ENCODE measurements at places on chromosomes 12 and 14. TPM values are rescaled to one million over a fixed set of nuclear protein-coding genes. Genes with fewer than 3 reads are reported as not detected.

Gene ASIC1
- 5.7 TPM for total RNA-seq

- DNase-seq = no peak
Measured at GRCh38 chr12:16612647-16613046, 6.7 kb upstream of the LMO3 start.

- DNase-seq = no peak
Measured at GRCh38 chr14:65286443-65286842, 126.1 kb upstream of the FUT8 start.

Gene ACVRL1
- 77.8 TPM for total RNA-seq

Gene SOCS4
- 26.9 TPM for total RNA-seq

DNA sequence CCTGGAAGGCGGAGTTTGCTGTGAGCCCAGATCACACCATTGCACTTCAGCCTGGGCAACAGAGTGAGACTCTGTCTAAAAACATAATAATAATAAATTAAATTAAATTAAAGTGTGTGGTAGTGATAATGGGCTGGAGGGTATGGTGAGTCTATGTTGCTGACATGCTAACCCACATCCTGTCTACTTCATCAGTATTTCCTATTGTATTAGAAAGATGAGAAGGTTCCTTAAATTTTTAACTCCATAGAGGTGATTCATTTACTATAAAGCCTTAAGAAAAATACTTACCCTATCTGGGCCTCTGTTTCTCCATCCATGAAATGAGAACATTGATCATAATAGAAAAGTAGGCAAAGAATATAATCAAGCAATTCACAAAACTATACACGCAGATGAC lies 280.5 kb downstream of the FBXL14 start:
- DNase-seq = no peak

Gene SLC39A2
- total RNA-seq = not detected

Gene SLC25A47
- total RNA-seq = not detected

Gene ADAM20
- 2.8 TPM for total RNA-seq

GRCh38 chr12:112986291-112986800 lies 8.0 kb downstream of the OAS2 start:
- DNase-seq = no peak

DNA sequence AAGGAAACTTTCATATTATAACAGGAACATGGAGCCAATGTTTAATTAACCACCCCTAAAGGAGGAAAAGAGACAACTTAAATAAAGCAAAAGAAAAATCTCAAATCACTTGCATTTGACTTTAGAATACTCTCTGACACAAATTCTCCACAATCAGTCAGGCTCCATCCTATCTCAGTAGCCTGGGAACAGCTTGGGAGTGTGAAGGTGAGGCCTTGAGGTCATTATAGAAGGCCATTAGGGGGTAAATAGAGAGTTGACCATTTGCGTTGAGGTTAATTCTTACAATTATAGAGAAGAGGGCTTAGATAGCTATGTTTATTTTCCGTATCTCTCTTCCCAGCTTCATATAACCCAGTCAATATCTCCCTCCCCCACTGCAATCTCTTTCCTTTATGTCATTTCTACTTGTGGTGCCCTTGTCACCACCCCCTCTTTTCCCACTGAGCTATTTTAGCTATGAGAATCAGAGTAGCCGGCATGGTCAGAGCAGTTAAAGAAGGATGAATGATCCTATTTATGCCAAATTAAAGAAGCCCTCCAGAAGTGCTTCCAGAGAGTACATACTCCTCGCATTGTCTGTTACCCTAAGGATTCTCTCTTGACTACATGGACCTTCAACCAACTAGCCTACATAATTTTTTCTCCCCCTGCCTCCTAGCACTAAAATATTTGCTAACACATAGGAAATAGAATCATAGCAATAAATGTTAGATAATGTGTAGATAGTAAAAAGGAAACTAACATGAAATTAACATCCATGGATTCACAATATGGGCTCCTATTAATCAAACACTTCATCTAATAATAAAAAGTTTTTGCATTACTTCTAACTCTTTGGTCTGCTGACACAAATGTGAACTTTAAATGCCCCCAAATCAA lies 135.2 kb upstream of the KRR1 start:
- DNase-seq = no peak

Gene RAPGEF3
- total RNA-seq = 13.8 TPM

Data from sigmoid colon (tissue), 7 donors.